ENCODE measurements at places on chromosomes 1 and 21. TPM values are rescaled to one million over a fixed set of nuclear protein-coding genes. Genes with fewer than 3 reads are reported as not detected.

ATP1A4 gene
- total RNA-seq, result not detected

EXTL1 gene
- 0.20 TPM for total RNA-seq

CYP4A11 gene
- total RNA-seq, result not detected

OR2L8 gene
- total RNA-seq, result not detected

LAPTM5 gene
- 0.26 TPM for total RNA-seq
